ENCODE measurements at places on chromosomes 7 and 10.

DNA sequence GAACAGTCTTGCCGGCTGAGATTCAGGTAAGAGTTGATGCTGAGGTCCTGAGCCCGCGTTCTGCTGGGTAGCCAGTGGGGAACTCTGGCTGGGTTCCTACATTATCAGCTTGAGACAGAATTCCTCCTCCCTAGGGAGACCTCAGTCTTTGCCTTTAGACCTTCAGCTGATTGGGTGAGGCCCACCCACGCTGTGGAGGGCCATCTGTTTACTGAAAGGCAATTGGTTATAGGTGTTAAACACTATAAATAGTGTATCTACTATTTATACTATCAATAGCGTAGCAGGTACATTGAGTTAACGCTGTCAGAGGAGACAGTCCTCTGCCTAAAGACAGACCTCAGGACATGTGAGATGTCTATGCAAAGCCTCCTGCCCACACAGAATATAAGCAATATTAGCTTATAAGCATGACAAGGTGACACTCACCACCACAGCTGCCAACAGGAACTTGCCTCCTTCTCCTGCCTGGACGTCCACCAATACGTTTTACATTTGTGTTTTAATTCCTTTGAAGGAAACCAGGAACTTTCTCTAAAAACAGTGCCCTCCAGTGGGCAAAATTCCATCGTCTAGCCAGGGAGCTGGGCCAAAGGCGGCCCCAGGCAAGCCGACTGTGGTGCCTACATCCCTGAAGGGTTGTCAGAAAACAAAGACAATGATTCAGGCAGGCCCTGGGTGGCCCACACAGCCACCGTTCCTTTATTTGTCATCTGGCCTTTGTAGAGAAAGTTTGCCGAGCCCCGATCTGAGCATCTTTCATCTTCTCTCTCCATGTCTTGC is 58.8 kb downstream of the INSIG1 start:
- DNase-seq, result no peak

DNA sequence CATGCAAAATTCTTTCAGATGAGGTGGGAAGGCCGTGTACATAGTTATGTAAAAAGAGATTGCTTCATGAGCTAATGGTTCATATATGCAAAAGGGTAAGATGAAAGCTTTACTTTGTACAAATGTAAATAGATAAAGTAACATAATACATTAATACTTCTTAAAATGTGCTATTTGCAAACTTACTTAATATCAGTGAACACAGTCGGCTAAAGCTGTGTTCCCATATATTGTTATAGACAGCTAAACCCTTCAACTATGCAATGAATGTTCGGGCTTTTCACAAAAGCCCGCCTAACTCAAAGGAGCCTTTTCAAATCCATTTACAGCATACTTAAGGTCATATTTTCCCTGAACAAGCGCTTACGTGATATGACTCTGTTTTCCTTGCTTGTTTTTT is 340.6 kb upstream of the GALNT17 start:
- DNase-seq, result no peak

DNA sequence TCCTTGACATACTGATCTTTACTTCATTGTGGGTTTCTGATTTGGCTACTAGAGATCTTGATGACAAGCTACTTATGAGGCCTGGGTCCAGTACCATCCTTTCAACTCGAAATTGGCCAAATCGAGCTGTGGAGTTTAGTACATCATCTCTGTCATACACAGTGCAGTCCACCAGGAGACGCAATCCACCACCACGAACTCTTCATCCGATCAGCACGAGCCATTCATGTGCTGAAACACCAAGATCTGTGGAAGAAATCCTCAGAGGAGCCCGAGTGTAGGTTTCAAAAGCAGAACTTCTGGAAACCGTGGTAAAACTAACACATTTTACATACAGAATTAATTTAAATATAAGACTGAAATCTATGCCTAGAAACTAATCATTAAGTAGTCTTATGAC is 14.2 kb downstream of the DNAJC9 start:
- no peak for DNase-seq

DNA sequence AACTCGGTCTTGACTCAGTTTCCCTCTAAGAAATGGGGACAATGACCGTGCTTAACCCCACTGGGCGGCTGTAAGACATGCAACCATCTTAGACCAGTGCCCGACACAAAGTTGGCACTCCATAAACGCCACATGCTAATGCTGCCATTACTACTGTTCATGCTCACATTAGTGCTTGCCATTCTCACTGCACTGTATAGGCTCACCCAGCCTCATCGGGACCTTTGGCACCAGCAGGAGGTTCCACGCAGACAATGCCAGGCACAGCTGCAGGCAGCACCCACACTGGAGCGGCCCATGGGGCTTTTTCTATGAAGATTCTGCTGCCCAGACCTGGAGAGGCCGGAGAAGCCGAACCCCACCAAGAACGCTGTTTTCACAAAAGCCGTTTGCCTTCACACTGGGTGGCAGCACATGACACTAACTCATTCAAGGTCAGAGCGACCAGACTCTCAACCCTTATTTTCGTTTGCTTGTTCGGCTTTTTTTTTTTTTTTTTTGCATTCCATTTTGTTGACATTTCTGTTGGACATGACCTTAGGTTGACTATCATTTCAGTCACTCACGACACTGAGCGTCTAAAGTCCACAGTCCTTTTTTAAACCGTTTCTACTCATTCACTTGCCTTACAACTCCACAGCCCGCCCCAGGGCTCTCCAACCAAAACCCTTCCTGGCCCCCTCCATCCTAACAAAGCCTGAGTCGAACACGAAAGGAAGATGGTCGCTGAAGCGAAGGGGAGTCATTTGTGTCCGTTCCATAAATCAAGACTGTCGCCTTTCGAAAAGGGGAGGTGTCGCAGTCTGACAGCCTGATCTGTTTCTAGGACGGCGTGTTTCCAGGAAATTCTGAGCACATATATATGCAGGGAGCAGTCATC is 124.4 kb upstream of the RNF32 start:
- DNase-seq, result no peak

DNA sequence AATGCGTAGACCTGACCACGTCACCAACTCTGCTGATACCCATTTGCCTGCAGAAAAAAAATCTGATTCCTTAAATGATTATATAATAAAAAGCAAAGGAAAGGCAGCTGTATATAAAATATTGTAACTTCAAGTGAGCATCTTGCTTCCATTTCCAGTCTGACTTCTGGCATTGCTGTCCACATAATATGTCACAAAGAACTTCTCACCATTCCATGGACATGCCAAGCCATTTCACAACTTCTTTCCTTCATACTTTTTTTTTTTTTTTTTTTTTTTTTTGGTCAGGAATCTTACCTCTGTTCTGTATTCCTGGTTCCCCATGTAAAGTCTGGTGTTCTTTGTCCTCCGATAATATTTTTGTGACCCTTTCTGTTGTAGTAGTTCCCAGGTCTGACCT is 165.5 kb downstream of the SND1 start:
- no peak for DNase-seq

DNA sequence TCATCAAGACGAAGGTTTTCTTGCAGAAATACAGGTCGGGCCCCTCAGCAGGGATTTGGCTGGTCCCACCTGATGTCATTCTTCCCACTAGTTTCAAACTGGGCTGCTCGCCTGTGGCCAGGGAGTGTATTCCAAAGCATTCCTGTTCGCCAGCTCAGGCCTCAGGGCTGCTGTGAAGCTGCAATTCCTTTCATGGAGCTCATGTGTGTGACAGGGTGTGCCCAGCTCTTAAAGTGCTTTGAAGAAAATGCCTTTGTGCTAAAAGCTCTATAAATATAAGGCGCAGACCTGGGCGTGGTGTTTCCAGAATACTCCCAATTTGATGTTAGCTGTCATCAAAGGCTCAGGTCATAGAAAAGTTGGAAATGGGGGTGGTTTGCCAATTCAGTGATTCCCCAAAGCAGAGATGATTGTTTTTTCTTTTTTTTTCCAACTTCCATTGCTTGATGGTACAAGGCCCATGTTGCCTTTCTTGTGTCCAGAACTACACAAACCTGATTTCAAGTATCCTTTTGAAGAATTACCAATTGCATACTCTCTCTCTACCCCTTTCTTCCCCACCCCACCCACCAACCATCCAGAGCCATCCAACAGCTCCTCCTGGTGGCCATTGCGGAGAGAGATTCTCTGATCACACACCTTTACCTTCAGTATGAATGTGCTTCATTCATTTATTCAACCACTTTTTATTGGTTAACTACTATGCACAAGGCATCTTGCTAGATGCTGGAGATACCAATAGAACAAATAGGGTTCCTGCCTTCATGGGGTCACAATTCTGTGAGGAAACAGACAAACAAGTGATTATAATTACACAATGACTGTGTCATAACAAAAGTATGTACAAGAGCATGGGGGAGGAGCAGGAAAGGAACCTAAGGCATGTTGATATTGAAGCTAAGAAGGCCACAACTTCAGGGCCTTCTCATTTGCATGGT is 297.3 kb upstream of the LYZL1 start:
- DNase-seq, result no peak

DNA sequence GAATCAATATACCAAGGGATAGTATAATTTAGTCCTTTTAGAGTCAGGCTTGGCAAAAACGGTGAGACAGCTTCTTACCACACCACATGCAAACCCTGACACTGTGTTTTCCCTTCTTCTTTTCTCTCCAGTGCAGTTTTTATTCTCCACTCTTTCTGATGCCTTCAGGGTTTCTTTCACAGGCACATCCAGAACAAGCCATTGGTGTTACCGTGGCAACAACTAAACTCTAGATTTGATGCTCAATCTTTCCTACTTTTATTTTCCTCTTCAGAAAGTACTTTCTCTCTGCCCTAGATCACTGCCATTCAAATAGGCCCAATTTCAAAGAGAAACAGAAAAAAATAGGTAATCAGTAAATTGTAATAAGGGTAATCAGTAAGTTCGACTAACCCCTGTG is 469.8 kb upstream of the POT1 start:
- DNase-seq, result no peak

- DNase-seq, result no peak
Measured at GRCh38 chr10:113384181-113384580, 168.7 kb upstream of the HABP2 start.

GRCh38 chr10:97321804-97322190 is 2.7 kb downstream of the FRAT1 start:
- no peak for DNase-seq

Data from natural killer cell treated with Interleukin-12 subunit alpha and Interleukin-12 subunit beta and Interleukin-15 and Interleukin-18, amount 100 ng/mL, for 72 hours (primary cell).